Activated CD8-positive, alpha-beta memory T cell treated with anti-CD3 and anti-CD28 coated beads, Interleukin-2, amount 10 ng/mL, durations not matched to agents 7 days and 5 days (primary cell): ENCODE measurements at places on chromosomes 3 and 15. TPM values are rescaled to one million over a fixed set of nuclear protein-coding genes. Genes with fewer than 3 reads are reported as not detected.

GRCh38 chr3:54535619-54536018 lies 392.2 kb downstream of the LRTM1 start:
- H3K4me3 ChIP-seq, result no peak overlapping the region
- no peak overlapping the region for H3K27ac ChIP-seq
- no peaks in the 10 kb centered on the region for H3K27me3 ChIP-seq
- no peaks in the 10 kb centered on the region for H3K4me1 ChIP-seq
- no peaks in the 10 kb centered on the region for H3K36me3 ChIP-seq
- DNase-seq, result no peak

- H3K4me1 ChIP-seq, result no peaks in the 10 kb centered on the region
- no peak for DNase-seq
- no peak overlapping the region for H3K4me3 ChIP-seq
- H3K27ac ChIP-seq, result no peak overlapping the region
- H3K27me3 ChIP-seq, result peaks cover 19% of the 10 kb centered on the region
- H3K36me3 ChIP-seq, result peaks cover 8% of the 10 kb centered on the region
Measured at GRCh38 chr3:41430391-41430790, 231.1 kb downstream of the CTNNB1 start.

- H3K36me3 ChIP-seq, result no peaks in the 10 kb centered on the region
- no peaks in the 10 kb centered on the region for H3K27me3 ChIP-seq
- no peak for DNase-seq
Measured at GRCh38 chr3:98323425-98323824, 30.2 kb upstream of the OR5K4 start.

TRAT1 gene
- total RNA-seq, result 53.8 TPM

DNA sequence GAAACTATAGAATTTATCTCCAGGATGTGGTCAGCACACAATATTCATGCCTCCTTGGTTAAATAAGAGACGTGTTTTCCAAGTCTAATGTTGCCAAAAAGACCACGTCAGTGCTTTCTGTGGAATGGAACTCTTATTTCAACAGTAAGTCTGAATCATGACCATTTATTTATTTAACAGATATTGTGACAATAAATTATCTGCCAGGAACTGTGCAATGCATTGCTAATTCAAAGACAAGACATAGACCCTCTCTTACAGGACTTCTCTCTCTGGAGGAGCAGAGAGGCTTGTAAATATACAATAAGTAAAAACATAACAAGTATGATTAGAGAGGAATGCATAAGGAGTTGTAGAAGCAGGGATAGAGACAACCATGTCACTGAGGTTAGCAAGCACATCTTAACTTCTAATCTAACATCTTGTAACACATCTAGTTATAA lies 227.5 kb downstream of the DTWD1 start:
- DNase-seq, result no peak
- H3K4me3 ChIP-seq, result no peak overlapping the region
- no peaks in the 10 kb centered on the region for H3K27me3 ChIP-seq
- no peaks in the 10 kb centered on the region for H3K4me1 ChIP-seq
- H3K36me3 ChIP-seq, result peaks cover 84% of the 10 kb centered on the region

TRIM69 gene
- 79.1 TPM for total RNA-seq

SNTN gene
- not detected for total RNA-seq

ABI3BP gene
- 0.19 TPM for total RNA-seq

DNA sequence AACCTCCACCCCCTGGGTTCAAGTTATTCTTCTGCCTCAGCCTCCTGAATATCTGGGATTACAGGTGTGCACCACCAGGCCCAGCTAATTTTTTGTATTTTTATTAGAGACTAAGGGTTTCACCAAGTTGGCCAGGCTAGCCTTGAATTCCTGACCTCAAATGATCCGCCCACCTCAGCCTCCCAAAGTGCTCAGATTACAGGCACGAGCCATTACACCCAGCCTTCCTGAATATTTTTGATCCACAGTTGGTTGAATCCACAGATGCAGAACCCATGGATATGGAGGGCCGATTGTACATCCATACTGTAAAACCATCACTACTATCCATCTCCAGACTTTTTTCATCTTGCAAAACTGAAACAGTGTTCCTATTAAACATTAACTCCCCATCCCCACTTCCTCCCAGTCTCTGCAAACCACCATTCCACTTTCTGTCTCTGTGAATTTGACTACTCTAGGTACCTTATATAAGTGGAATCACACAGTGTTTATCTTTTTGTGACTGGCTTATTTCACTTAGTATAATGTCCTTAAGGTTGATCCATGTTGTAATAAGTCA lies 8.2 kb upstream of the TMEM62 start:
- DNase-seq, result no peak
- no peak overlapping the region for H3K27ac ChIP-seq
- H3K36me3 ChIP-seq, result peaks cover 3% of the 10 kb centered on the region
- H3K4me1 ChIP-seq, result peaks cover 17% of the 10 kb centered on the region
- peaks cover 15% of the 10 kb centered on the region for H3K27me3 ChIP-seq

NR1I2 gene
- 0.35 TPM for total RNA-seq

BCHE gene
- not detected for total RNA-seq

- DNase-seq, result peak; percentile 69
- H3K36me3 ChIP-seq, result peaks cover 55% of the 10 kb centered on the region
- H3K4me3 ChIP-seq, result no peak overlapping the region
- no peaks in the 10 kb centered on the region for H3K27me3 ChIP-seq
- H3K27ac ChIP-seq, result peak overlapping the region; percentile 50
- H3K4me1 ChIP-seq, result peaks cover 9% of the 10 kb centered on the region
Measured at GRCh38 chr3:141913150-141913811, 36.8 kb downstream of the ATP1B3 start.

DNA sequence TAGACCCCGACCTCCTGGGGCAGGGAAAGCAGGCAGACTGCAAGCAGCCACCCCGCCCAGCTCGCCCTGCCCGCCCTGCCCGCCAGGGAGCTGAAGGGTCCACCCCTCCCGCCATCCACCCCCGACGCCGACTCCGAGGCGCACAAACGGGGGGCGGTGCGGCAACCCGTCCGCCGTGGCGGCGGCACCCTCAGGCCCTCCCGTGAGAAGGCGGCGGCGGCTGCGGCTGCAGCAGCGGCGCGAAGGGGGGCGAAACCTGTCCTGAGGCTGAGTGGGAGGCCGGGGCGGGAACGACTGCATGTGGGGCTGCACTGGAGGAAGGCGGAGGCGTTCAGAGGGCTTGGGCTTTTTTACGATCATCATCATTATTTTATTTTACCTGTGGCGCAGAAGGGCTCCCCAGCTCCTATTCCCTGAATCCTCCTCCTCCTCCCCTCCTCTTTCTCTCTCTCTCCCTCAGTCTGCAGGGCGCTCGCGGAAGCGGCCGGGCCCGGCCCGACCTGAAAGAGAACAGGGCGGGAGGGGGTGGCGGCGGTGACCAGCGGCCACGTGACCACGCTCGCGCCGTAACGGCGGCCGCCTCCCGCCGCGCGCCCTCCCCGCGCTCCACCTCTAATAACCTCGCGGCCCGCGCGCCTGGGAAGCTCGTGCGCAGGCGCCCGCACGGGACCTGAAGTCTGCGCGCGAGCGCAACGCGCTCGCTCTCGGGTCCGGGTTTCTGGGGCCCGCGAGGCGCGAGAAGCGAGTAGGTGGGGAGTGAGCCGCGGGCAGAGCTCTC lies at the start of gene TBC1D5:
Gene TBC1D5 (minus strand): TSS at position 530 of the 778 bp plus-strand sequence. CDS start 234,061 bp downstream, outside the sequence.
- peak within 1 kb of the TSS; percentile 96 for H3K27ac ChIP-seq
- H3K4me1 ChIP-seq, result peaks cover 52% of the 10 kb centered on the region
- no peaks in the 10 kb centered on the region for H3K27me3 ChIP-seq
- peak; percentile 96 for DNase-seq

- H3K27me3 ChIP-seq, result peaks cover 6% of the 10 kb centered on the region
- H3K4me3 ChIP-seq, result no peak overlapping the region
- no peaks in the 10 kb centered on the region for H3K36me3 ChIP-seq
- H3K27ac ChIP-seq, result no peak overlapping the region
Measured at GRCh38 chr15:92195241-92195640, 198.4 kb upstream of the ST8SIA2 start.

GRCh38 chr15:55846116-55846707 lies 103.3 kb upstream of the PRTG start:
- peaks cover 9% of the 10 kb centered on the region for H3K36me3 ChIP-seq
- no peak overlapping the region for H3K4me3 ChIP-seq
- DNase-seq, result peak; percentile 55
- H3K27ac ChIP-seq, result no peak overlapping the region
- no peaks in the 10 kb centered on the region for H3K27me3 ChIP-seq

GRCh38 chr15:69979783-69980182 lies 117.9 kb downstream of the TLE3 start:
- no peaks in the 10 kb centered on the region for H3K36me3 ChIP-seq
- DNase-seq, result no peak
- peaks cover 2% of the 10 kb centered on the region for H3K4me1 ChIP-seq

DNA sequence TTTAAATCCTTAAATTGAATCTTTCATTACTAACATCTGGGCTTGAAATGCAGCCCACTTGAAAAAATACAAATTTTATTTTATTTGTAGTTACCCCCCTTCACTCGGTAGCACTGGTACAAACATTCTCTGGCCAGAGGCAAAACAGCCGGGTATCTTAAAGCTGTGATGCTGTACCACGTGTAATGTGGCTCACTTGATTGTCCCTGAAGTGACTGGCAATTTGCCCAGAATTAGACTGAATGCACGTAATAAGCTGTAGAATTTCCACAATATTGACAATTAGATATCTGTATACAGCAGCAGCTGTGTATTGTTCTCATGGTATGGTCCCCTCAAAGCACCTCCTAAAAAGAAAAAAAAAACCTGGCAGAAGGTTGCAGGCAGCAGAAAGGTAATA lies 192.8 kb upstream of the TBC1D5 start:
- H3K36me3 ChIP-seq, result no peaks in the 10 kb centered on the region
- peaks cover 39% of the 10 kb centered on the region for H3K27me3 ChIP-seq
- no peak overlapping the region for H3K27ac ChIP-seq
- no peak for DNase-seq

GRCh38 chr3:56154297-56154696 lies 314.0 kb downstream of the ERC2 start:
- DNase-seq, result no peak
- H3K4me1 ChIP-seq, result no peaks in the 10 kb centered on the region
- H3K27me3 ChIP-seq, result peaks cover 3% of the 10 kb centered on the region
- H3K36me3 ChIP-seq, result no peaks in the 10 kb centered on the region
- H3K4me3 ChIP-seq, result no peak overlapping the region
